ENCODE measurements at places on chromosomes 2 and 18.

GRCh38 chr2:131046918-131047652 lies 46.2 kb downstream of the FAM168B start:
- DNase-seq: no peak

DNA sequence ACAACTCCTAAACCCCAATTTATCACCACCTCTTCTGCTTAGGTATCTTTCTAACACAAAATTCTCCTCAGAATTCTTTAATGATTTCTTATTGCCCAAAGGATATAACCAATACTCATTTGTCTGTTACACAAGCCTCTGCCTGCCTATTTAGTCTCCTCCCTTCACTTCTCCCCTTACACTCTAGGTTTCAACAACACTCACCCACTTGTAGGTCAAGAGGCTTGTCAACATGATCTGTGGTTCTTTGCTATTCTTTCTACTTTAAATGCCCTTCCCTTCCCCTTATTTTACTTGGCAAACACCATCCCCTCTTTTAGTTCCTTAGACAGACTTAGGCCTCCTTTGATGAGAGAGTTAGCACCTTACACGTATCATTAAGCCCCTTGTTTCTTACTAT lies 69.0 kb upstream of the C2orf15 start:
- DNase-seq: no peak

GRCh38 chr2:113734185-113734584 lies 22.3 kb downstream of the SLC35F5 start:
- no peak for DNase-seq

DNA sequence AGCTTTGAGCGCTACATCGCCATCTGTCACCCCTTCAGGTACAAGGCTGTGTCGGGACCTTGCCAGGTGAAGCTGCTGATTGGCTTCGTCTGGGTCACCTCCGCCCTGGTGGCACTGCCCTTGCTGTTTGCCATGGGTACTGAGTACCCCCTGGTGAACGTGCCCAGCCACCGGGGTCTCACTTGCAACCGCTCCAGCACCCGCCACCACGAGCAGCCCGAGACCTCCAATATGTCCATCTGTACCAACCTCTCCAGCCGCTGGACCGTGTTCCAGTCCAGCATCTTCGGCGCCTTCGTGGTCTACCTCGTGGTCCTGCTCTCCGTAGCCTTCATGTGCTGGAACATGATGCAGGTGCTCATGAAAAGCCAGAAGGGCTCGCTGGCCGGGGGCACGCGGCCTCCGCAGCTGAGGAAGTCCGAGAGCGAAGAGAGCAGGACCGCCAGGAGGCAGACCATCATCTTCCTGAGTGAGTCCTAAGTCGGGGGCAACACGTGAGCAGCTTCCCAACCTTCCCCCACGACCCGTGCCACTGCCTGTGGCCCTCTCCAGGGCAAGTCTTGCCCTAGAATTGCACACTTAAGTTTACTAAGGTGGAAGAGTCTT lies 928 bp downstream of the GPR39 start:
- DNase-seq: no peak

GRCh38 chr2:227401550-227401949 lies 13.8 kb upstream of the SCYGR1 start:
- no peak for DNase-seq

DNA sequence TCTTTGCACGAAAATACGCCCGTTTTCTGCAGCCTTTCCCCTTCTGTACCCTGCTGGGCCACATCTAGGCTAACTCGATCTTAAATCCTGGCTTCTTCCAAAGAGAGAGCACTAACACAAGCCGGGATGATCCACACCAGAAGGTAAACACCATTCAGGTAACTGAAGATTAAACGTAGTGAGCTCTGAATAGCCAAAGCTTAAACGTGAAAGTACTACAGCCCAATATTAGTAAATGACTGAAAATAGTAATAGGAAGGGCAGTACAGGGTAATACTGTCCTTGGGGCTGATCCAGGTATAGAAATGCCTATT lies 422 bp upstream of the MRPL53 start:
- DNase-seq: no peak

DNA sequence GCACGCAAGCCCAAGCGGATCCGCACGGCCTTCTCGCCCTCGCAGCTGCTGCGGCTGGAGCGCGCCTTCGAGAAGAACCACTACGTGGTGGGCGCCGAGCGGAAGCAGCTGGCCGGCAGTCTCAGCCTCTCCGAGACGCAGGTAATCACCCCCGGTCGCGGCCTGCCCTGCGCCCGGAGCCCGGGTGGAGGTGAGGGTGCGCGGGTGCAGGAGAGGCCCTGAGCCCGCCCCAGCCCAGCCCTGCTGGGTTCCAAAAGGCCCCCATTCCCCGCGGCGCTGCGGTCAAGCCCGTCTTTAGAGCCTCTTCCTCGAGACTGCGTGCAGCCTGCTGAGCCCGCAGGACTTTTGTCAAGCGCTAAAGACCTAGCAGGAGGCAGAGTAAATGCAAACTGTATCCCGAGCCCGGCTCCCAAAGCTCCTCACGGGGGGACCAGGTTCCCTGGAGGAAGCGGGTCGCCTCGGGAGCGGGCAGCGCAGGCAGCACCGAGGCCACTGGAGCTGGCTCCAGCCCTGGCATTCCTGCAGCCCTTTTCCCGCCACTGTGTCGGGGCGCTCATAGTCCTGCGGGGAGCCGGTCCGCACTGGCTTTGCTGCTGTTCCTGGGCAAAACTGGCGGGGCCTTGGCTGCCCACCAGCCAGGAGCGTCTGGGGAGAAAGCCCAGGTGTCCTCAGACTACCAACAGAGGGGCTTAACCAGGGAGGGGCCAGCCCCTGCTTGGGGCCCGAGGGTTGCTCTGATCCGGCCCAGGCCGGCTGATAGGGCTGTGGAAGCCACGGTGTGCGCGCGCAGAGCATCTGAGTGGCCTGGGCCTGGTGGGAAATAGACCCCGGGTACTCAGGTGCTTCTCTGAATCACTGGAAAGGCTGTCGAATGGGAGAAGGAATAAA lies 7.3 kb downstream of the EMX1 start:
- DNase-seq: no peak

Measured in T-helper 1 cell (primary cell).